ENCODE measurements at places on chromosomes 1 and 21.

DNA sequence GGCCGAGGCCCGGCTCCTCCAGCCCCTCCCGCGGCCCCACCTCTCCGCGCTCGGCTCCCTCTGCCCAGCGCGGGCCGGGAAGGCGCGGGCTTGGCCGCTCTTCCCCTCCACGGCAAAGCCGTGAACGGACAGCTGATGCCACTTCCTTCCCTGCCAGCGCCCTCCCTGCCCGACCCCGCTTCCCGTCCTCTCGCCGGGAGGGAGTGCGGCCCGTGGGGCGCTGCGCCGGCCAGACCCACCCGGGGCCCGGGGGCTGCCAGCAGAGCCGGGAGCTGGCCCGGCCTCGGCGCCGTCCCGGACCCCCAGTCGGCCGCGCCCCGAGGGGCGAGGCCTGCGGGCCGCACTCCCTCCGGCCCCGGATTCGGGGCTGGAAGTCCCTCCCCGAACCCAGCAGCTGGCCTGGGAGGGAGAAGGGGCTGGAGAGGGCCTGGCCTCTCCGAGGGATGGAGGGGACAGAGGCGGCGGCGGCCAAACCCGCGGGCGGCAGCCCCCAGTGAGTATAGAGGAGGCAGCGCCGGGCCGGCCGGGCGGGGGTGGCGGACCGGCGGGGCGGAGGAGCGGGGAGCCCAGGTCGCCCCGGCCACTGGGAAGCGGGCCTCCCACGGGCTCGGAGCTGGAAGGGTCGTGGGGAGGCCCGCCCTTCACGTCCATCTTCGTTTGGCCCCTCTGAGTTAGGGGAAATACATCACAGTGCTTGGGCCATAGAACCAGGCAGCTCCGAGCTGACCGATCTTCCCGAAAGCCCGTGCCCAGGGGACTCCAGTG lies at the start of gene KIAA1614:
TSS of gene KIAA1614 (plus strand) at position 97 of the 765 bp plus-strand sequence. CDS start at position 444, 347 bp downstream.
- DNase-seq = no peak

- DNase-seq = no peak
Observed at GRCh38 chr1:246254854-246255253, 252.2 kb downstream of the SMYD3 start.

DNA sequence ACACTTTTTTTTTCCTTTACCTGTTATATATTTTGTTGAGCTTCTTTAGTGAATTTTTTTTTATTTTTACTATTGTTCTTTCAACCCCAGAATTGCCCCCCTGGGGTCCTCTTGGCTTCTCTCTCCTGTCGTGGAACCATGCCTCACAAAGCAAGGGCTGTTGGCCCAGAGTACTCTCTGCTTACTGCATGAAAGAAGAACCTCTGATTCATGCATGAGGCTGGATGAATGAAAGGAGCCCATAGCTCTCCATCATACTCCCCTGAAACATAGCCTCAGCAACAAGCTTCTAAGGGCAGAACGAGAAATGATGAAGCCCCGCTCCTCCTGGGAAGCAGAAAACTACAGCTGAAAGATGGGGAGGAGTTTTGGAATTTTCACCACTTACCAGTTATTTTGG lies 1441.0 kb downstream of the BRINP3 start:
- DNase-seq = no peak

- no peak for DNase-seq
Observed at GRCh38 chr1:102593276-102593675, 515.0 kb downstream of the COL11A1 start.

DNA sequence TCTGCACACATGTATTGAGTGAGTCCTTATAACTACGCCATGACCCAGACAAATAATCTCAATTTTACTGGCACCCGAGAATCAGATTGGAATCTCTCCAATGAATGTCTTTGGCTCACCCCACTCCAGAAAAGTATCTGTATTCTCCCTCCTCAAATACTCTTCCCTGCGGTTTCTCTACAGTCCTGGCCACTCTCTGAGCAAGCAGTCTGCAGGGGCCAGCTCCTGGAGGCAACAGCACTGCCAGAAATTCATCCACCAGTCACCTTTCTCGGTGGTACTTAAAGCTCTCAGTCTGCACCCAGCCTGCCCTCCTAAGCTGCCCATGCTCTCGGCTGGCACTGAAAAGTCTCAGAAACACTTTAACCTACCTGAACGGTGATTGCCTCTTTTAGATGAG lies 16.1 kb upstream of the LYST start:
- DNase-seq = no peak

DNA sequence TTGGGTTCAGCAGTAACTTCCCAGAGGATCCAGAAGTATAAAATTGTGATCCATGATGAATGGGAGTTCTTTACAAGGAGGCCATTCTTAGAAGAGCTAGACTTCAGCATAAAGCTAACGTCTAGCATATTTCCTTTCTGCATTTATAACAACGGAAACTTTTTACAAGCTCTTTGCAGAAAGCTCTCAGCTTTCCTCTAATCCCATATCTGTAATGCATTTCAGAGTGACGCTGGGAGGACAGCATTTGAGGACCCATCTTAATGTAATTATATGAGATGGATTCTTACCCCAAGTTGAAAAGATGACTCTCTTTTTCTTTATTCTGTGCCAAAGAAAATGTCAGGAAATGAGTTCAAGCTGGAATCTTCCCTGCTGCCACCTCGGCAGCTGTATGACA lies 132.0 kb upstream of the CACHD1 start:
- DNase-seq = no peak
